DMS153 (cell line): ENCODE measurements at places on chromosomes 1 and 21.
A peak's percentile ranks its signal among the peaks of the same experiment; 100 is the strongest.

- no peak for DNase-seq
These were observed 2.4 kb upstream of the CTPS1 start for GRCh38 chr1:40976952-40977690.

DNA sequence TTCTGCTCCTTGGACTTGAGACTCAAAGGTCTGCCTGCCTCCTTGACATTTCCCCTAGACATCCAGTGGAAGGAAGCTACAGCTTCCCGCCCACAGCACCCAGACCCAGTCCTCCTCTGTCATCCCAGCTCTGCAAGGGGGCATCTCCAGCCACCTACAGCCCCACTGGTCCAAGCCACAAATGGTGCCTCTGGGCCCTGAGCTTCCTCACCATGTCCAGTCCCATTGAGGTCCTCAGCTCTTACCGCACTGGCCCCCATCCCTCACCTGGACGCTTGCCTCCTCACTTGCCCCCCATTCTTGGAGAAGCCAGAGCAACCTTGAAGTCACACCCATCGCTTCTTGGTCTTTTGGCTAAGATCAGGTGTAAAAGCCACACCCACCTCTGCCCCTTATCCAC lies 13.2 kb downstream of the PODN start:
- DNase-seq, result no peak

DNA sequence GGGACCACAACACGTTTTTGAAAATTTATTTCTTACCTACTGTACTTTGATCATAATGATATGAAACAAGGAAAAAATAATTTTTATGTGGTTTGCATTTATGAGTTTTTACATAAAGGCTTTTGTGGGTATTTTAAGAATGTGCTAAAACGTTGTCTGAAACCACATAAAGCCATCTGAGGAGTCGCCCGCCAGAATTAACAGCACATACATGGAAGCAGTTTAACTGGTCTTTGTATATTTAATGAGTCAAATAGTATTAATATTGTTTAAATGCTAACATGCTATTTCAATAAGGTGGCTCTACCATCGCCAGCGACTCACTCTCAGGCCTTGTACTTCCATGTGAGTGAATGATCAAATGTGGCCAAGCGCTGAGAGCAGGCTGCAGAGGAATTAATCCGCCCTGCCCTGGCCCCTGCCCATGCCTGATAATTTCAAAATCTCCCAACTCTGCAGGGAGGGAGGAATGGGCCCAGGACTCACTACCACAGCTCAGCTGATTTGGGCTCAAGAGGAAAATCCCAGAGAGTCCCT lies 49.6 kb downstream of the SLC66A1 start:
- no peak for DNase-seq

DNA sequence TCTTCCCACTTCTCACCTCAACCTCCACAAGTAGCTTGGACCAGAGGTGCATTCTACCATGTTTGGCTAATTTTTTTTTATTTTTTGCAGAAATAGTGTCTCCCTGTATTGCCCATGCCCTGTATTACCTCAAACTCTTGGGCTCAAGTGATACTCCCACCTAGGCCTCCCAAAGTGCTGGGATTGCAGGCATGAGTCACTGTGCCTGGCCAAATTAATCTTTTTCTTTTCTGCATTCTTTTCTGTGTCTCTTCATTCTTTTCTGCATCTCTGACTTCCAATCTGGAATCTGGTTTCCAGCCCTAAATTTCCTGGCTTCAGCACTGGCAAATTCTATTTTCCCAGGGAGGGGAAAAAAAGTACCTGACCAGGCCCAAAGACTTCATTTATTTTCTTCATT lies 31.2 kb upstream of the TACSTD2 start:
- no peak for DNase-seq

- DNase-seq, result no peak
These were observed 233.3 kb upstream of the C1orf174 start for GRCh38 chr1:4133297-4133938.

DNA sequence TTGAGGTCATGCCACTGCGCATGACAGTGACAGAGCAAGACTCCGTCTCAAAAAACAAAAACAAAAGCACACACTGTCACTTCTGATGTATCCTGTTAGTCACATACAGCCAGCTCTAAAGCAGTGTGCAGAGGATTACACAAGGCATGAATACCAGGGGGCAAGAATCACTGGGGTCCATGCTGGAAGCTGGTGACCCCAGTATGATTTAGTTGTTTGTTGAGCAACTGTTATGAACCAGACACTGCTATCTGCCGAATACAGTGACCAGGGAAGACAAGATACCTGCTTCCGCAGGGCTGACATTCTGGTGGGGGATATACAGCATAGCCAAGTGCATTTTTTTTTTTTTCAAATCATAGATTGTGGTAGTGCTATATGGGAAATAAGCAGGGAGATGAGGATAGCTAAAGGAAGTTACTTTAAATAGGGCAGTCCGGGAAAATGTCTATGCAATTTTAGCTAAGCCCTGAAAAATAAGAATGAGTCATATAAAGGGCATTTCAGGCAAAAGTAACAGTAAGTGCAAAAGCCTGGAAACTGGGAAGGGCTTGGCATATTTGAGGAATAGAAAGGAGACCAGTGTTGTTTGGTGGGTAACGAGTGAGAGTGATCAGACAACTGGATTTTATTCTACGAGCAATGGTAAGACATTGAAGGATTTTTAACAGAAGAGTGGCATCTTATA lies 69.7 kb downstream of the ADSS2 start:
- no peak for DNase-seq

DNA sequence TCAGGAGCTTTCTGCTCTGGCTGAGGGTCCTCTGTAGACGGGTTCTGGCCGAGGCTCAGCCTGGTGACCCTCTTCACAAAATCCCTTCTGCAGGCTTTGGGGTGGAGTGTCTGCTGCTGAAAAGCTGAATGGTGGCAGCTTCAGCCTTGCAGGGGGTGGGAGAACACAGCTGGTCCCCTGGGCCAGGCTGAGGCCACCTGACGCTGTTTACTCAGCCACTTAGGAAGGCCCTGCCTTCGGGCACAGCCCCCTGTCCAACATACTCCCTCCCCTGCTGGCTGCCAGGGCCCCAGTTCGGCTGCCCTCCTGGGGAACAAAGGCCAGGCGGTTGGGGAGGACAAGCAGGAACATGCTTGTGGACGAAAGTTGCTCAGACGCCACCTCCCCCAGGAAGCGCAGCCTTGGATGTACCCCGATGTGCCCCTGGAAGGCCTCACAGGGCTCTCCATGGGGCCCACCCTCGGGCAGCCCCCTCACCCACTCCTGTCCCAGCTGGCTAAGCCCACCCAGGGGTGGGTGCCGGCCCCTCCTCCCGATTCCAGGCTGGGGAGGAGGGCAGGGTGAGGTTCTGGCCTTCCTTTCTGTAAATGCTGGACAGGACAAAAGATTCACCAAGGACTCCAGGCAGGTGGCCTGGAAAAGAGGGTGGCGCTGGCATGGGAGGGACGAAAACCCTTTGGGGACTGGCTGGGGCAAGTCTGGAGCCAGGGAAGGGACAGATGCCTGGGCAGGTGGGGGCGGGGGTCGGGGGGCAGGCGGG lies at the start of gene ANKRD65:
TSS of gene ANKRD65 (minus strand) at position 130 of the 760 bp plus-strand sequence. CDS start 271 bp downstream, outside the sequence.
- peak; percentile 98 for DNase-seq

DNA sequence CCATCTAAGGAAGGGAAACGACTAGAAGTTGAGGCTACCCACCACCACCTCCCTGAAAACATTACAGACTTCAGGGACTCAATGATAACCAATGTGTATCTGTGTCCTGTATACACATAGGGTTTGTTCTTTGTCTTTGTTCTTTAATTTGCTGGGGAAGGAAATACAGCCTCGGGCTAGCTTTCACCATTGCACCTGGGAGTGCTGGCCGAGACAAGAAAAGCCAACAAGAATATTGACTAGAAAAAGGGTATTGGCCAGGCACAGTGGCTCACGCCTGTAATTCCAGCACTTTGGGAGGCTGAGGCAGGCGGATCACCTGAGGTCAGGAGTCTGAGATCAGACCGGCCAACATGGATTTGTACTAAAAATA lies 50.4 kb downstream of the MDM4 start:
- DNase-seq, result no peak

DNA sequence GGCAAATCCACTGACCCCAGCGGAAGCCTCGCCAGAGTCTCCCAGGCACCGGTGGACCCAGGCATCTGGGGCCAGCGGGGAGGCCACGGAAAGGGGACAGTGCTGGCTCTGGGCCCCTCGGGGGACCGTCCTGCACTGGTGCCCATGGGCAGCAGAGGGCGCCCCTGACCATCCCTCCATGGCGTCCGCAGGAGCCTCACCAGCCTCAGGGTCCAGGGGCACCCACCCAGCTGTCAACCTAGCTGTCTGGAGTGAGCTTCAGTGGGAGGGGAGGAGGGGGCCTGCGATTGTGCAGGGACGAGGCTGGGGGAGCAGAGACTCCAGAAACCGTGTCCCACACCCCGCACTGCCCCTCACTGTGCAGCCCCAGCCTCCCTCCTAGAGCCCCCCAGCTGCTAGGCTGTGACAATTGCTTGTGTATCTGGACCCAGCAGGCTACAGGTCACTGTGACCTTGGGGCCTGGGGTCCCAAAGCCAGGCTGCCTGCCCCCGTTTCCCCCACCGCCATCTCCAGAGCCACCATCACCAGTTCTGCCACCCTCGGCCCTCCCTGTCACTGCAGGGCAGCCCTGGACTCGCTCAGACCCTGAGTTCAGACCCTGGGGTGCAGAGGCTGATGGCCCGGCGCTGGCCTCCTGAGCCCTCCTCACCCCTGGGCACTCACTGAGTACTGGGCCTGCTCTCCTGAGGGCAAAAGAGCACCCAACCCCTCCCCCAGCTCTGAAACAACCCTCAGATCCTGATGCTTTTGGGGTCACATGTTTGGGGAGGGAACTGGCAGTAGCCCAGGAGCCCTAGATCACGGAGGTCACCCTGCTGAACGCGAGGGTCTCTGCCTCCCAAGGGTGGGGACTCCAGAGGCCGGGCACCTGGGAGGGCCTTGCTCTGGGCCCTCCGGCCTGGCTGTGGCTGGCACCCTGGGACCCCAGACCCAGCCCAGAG lies 10.6 kb upstream of the COL6A1 start:
- no peak for DNase-seq

- no peak for DNase-seq
These were observed 65.3 kb downstream of the CAMTA1 start for GRCh38 chr1:6850537-6850936.

DNA sequence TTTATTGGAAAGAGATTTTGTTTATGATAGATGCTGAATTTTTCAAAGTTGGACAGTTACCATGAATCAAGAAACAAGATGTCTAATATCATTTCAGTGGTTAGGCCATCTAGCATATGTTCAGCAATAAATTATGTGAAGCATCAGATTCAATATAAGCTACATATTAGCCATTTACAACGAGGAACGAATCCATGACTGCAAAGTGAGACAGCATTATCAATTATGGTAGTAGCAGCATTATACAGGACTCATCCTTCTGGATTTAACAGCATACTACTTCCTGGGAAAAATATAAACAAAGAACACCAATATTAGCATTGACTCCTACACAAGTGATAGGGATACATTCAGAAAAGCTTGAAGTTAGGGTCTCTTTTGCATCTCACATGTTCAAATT lies 59.1 kb downstream of the LRRC53 start:
- DNase-seq, result no peak

DNA sequence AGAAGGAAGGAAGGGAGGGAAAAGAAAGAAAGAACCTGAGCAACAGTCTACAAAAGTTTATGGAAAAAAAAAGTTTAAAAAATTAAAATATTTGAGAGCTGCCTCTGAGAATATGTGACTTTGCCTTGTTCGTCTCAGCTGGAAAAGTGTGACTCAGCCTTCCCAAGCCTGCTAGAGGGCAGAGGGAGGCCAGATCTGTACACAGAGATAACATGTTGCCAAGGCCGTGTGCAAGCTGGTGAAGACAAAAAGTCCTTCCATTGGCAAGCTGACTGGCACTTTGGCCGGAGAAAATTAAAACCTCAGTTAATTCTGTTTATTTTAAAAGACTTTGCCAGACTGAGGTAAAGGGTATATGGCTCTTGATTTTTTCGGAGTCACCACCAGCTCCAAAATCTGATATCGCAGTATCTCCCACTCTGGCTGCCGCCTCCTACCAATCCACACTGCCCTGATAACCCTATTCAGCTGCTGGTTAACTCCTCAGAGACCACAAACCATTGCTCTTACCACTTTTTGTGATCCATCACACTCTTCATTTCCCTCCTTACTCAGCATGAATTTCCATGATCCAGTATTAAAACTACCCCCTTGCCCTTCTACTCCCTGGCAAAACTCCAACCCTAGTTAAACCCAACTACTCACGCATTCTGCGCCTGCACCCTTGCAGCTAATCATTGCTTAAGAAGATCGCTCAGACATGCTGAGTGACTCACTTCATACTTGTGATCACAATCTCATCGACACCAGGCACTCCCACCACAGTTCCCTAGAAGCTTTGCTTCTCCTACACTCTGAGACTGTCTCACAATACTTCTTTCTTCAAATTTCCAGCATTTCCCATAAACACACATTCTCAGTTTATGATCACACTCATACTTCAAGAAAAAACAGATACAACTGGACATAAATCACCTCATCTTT lies 5.7 kb upstream of the PPP1R15B start:
- no peak for DNase-seq

DNA sequence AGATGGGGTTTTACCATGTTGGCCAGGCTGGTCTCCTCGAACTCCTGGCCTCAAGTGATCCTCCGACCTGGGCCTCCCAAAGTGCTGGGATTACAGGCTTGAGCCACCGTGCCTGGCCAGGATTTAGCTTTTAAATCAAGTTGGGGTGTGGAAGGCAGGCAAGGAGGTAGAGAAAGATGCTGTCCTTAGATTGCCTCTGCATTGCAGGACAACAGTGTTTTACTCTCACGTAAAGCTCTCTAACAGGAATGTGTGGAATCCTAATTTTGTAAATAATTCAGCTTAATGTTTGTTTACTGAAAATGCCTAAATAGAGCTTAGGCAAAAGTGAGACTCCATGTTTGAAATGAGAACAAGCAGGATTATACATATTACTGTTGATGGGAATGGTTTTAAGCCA lies 29.5 kb upstream of the TGFB2 start:
- no peak for DNase-seq

- no peak for DNase-seq
These were observed 27.2 kb upstream of the COL24A1 start for GRCh38 chr1:86183810-86184209.

- DNase-seq, result no peak
These were observed 45.4 kb upstream of the TNFRSF1B start for GRCh38 chr1:12121212-12122003.

GRCh38 chr1:72434070-72434469 lies 151.7 kb upstream of the NEGR1 start:
- no peak for DNase-seq

DNA sequence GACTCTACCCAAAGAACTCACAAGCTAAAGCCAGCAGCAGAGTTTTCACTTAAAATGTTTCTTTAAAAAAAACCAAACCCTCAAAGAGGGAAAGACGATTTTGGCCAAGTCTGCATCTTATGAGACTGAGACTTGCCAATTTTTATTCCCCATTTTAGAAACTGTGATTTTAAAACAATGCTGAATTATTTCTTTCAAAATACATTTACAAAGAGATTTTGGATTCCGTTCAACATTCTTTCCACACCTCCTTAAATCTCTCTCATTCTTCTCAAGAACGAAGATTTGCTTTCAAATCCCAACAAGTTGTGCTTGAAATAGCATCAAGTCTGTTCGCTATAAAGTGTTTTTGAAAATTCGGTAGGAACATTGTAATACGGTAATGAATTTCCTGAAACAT lies 133.9 kb upstream of the VANGL1 start:
- no peak for DNase-seq
